ENCODE measurements at places on chromosomes 5 and 9. TPM values are rescaled to one million over a fixed set of nuclear protein-coding genes. Genes with fewer than 3 reads are reported as not detected.

PCDHGA11 gene
- total RNA-seq = 10.9 TPM

PCDHA3 gene
- total RNA-seq = not detected

MYORG gene
- total RNA-seq = 1.3 TPM

CYLC2 gene
- total RNA-seq = not detected

SPATA31D4 gene
- not detected for total RNA-seq

ECSCR gene
- 1.0 TPM for total RNA-seq

OR1J2 gene
- total RNA-seq = not detected

ACTBL2 gene
- total RNA-seq = 0.15 TPM

SPATA31A3 gene
- total RNA-seq = not detected

PROB1 gene
- total RNA-seq = 1.5 TPM

ANKRD55 gene
- total RNA-seq = not detected

DIPK1B gene
- 1.5 TPM for total RNA-seq

ABCA1 gene
- total RNA-seq = 1.8 TPM

GOLPH3 gene
- 69.3 TPM for total RNA-seq

SLCO6A1 gene
- total RNA-seq = not detected

All from bronchus fibroblast of lung (primary cell).